ENCODE measurements at places on chromosomes 2 and 18.

GRCh38 chr2:188028739-188029138 is 262.9 kb upstream of the GULP1 start:
- no peak for DNase-seq

DNA sequence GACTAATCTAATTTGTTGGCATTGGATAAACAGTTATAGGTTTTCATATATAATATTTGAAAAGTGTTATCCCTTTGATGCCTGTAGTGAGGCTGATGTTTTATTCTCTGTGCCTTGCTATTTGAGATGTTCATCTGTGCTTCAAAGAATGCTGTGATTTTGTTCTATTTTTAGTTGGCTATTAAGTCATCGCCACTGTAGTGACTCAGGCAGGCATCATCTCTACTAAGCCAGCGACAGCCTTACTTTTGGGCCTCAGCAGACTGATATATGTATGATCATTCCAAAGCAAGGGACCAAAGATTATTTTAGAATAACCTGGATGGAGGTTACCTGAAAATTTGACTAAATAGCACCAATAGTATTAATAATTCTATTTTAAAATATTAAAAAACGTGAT is 1674.5 kb upstream of the NXPH2 start:
- no peak for DNase-seq

GRCh38 chr2:83602753-83603152 is 856.3 kb downstream of the SUCLG1 start:
- DNase-seq = no peak

- no peak for DNase-seq
These were observed 222.6 kb upstream of the LRRTM1 start for GRCh38 chr2:80527119-80527518.

DNA sequence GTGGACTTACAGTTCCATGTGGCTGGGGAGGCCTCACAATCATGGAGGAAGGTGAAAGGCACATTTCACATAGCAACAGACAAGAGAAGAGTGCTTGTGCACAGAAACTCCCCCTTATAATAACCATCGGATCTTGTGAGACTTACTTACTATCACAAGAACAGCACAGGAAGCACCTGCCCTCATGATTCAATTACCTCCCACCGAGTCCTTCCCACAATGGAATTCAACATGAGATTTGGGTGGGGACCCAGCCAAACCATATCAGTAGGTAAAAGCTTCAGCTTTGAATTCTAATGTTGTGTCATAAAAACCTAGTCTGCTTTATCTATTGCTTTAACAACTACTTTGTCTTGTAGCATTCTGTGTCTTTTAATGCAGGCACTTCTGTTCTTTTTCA is 140.4 kb upstream of the PIK3C3 start:
- no peak for DNase-seq

DNA sequence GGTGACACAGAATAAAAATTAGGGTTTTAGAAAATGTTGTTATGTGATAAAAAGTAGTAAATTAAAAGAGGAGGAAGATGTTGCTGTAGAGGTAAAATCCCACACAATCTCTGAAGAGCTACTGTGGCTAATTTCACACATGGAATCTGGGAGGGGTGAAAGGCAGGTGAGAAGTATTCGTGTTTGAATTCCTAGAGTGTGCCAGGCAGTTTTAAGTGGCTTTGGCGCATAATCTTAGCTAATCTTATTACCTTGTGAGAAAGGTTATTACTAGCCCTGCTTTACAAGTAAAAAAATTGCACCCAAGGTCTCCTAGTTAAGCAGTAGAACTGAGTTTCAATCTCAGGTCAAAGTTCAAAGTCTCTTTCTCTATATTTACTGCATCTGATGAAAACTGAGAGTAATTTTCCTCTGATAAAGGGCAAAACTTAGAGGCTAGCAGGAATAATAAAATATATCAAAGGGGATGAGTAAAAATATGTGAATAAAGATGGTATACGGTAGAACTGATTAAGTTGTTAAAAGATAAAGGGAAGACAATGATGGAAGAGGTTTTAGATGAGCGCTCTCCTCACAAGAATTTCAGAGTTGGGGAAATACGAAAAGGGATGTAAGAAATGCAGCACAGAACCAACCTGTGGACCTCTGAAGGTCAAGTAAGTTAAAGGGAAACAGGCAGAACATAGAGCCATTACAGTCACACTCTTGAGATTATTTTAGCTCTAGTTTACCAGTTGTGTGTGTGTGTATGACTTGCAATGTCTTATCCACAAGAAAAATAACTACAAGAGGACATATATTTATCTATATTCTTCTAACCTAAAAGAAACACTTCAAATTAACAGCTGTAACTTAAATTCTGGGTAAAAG is 34.8 kb downstream of the GAREM1 start:
- DNase-seq = no peak

DNA sequence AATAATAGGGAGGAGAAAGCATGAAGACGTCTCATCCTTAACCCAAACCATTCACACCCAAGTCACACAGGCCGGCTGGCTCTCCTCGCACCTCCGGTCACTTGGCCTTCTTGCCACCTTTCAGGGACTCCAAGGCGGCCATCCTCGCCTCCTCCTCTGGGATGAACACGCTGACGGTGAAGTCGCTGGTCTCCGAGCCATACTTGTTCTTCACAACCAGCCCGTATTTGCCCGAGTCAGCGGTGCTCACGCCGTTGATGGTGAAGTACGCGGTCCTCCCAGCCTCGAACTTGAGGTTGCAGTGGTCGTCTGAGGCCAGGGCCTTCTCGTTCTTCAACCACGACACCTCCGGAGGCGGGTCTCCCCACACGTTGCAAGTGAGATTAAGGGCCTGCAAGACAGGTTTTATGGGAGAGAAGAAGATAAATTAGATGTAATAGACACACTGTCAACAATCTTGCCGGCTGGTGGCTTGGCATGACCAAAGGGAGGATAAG is 54.3 kb upstream of the LPIN2 start:
- no peak for DNase-seq

DNA sequence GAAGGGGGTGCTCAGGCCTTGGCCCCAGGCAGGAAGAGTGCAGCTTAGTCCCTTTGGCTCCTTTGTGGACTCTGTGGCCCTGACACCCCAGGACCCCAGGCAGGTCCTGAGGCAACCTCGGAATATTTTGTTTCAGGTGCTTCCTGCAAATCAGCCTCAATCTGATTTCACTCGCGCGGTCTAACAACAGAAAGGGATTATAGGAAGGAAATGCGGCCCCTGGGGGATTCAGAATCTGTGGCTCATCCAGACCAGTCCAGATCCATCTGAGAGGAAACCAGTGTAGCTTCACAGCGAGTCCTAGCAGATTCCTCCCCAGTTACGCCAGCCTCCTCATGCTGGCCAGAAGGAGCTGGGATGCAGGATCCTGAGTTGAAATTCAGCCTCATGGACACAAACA is 59.5 kb upstream of the YWHAQ start:
- no peak for DNase-seq

GRCh38 chr2:44572196-44572900 is 210.6 kb downstream of the CAMKMT start:
- DNase-seq = no peak

- DNase-seq = no peak
These were observed 8.5 kb upstream of the LBH start for GRCh38 chr2:30222636-30223360.

- DNase-seq = no peak
These were observed 852.8 kb upstream of the ACVR2A start for GRCh38 chr2:146992057-146992456.

GRCh38 chr2:177712462-177712861 is 319.9 kb downstream of the AGPS start:
- no peak for DNase-seq

GRCh38 chr18:23450022-23450421 is 3.1 kb upstream of the RIOK3 start:
- no peak for DNase-seq

DNA sequence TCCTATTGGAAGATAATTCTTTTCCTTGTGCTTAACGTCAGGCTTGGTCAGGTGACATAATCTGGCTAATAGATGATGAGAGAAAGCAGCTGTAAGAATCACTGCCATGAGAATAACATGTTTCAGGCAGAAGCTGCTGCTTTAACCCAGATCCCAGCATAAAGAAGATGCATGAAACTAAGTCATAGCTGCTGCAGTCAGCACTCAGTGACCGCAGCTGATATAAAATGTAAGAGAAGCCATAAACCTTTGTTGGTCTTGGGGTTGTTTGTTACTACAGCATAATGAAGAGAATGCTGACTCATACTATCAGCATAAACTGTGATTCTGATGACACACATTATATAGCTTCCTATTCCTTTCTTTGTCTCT is 274.3 kb upstream of the TRIB2 start:
- DNase-seq = no peak

GRCh38 chr18:79848579-79849327 is 51.0 kb downstream of the KCNG2 start:
- no peak for DNase-seq

GRCh38 chr2:214382229-214382628 is 28.6 kb upstream of the VWC2L start:
- DNase-seq = no peak

GRCh38 chr2:239466755-239467271 is 66.0 kb upstream of the HDAC4 start:
- DNase-seq = no peak

- no peak for DNase-seq
These were observed 620.6 kb upstream of the ID2 start for GRCh38 chr2:8061219-8061618.

DNA sequence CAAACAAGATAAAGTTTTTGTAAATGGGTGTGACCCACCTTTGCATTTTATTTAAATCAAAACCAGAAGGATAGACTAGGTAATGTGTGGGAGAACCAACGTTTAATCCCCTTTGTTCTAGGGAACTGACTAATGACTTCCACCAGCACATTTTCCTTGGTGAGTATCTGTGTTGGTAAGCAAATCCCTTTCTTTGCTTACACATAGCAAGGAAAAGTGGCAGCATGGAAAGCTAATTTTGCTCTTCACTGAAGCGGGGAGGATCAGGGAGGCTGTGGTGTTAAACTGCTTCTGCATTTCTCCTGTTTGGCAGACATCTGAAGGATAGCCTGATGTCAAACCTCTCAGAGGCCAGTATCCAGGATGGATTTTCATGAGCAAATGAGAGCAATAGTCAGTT is 331.1 kb downstream of the PTPRM start:
- DNase-seq = no peak

- no peak for DNase-seq
These were observed 33.9 kb downstream of the ZBTB7C start for GRCh38 chr18:48375150-48375800.

DNA sequence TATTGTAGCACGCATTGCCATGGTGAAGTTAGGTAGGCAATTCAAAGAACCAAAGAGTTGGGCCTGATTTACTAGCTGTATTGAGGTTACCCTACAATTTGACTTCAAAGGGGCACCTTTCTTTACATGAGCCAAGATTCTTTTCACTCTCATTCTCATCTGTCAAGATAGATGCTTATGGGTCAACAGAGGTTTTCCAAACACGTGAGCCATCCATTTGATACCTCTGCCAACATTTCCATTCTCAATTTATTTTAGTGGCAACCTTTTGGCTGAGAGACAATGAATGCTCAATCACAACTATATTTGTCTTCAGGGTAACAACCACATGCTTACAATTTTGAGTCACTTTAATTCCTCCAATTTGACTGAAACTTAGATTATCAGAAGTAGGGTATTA is 370.6 kb upstream of the CDH20 start:
- no peak for DNase-seq

- no peak for DNase-seq
These were observed 30.7 kb downstream of the FBXO15 start for GRCh38 chr18:74116633-74117554.

DNA sequence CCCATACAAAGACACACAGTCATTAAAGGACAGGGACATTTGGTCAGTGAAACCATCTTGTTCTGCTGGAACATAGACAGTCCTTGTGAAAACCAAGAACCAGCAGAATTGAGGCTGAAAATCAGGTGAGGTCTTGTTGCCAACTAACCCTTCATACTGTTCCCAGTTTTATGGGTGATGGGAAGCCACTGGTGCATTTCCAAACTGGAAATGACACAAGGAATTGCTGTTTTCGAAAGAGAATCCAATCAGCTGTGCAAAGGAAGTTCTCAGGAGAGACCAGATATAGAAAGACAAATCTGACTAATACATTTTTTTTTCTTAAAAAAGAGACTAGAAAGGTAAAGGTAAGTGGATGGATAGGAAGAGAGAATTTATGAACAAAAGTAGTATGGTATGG is 948.2 kb downstream of the TSN start:
- no peak for DNase-seq

DNA sequence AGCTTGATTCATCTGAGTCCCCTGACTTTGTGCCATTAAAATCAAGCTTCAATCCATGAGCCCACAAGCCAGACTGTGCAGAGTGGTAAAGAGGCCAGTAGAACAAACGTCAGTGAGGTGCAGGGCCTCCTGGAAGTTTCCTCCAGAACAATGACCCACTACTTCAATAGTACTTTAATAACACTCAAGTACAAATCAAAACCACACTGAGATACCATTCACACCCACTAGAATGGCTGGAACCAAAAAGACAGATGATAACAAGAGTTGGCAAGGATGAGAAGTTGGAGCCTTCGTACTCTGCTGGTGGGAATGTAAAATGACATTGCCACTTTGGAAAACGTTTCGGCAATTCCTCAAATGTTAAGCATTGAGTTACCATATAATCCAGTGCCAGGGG is 181.1 kb downstream of the TMEM163 start:
- DNase-seq = no peak

DNA sequence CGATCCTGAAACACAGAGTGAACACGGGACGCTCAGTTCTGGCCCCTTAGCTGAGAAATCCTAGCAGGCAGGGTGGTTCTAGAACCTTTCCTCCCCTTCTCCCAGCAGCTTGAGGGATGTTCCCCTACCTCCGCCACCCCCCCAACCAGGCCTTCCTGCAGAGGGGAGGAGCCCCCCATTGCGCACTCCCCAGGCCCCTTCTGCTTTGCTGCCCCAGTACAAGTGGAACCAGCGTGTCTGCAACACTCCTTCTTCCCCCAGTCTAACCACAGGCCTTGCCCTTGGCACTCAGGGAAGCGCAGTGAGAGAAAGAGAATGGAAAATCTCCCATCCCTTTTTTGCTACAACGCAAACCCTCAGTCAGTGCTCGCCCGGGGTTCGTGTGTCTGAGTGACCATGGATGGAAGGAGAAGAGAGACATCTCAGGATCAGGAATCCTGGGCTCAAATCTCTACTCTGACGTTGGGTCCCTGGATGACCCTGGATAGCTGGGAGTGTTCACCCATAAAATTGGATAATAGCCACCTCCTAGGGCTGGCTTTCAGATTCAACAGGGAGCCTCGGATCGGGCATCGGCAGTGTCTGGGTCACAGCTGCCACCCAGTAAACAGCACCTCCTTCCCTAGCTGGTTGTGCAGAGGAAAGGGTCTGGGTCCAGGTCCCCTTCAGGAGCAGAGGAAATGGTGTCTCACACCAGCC is 3.7 kb downstream of the NPPC start:
- DNase-seq = no peak

DNA sequence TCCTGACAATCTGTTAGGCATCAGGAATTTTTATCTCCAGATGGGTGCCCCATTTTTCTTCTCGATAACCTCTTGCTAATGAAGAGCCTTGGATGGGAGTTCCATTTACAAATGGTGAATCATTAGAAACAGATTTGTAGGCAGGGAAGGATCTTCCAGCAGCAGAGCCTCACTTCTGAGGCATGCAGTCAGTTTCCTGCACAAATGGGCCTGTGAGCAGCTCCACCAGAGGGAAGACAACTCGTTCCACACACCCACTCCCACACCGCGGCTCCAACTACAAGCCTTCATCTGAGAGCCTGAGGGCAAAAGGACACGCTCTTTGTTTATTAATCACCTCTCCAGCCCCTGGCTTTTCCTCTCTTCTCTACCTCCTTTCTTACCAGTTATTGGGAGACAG is 108.5 kb downstream of the CTAGE1 start:
- DNase-seq = no peak

- no peak for DNase-seq
These were observed 5.6 kb downstream of the TXNL4A start for GRCh38 chr18:79982736-79983135.

- no peak for DNase-seq
These were observed 834 bp downstream of the ZNF638 start for GRCh38 chr2:71332435-71332796.
